Liver (tissue), 10 donors: ENCODE measurements at places on chromosomes 4 and X. TPM values are rescaled to one million over a fixed set of nuclear protein-coding genes. Genes with fewer than 3 reads are reported as not detected.

- DNase-seq, result no peak
- H3K27me3 ChIP-seq, result no peaks in the 10 kb centered on the region
- no peak overlapping the region for H3K27ac ChIP-seq
- H3K36me3 ChIP-seq, result no peaks in the 10 kb centered on the region
- no peaks in the 10 kb centered on the region for H3K4me1 ChIP-seq
- no peak overlapping the region for H3K4me3 ChIP-seq
These were observed 542 bp upstream of the KLF8 start for GRCh38 chrX:56231537-56232090.

GRCh38 chr4:185570727-185571126 is 35.4 kb upstream of the PDLIM3 start:
- no peak overlapping the region for H3K4me3 ChIP-seq
- H3K27ac ChIP-seq, result no peak overlapping the region
- no peaks in the 10 kb centered on the region for H3K36me3 ChIP-seq
- DNase-seq, result no peak
- H3K27me3 ChIP-seq, result no peaks in the 10 kb centered on the region
- H3K4me1 ChIP-seq, result no peaks in the 10 kb centered on the region

GRCh38 chrX:129958814-129959492 is 23.5 kb upstream of the BCORL1 start:
- no peak overlapping the region for H3K27ac ChIP-seq
- no peaks in the 10 kb centered on the region for H3K36me3 ChIP-seq
- H3K27me3 ChIP-seq, result no peaks in the 10 kb centered on the region
- no peak overlapping the region for H3K4me3 ChIP-seq
- no peak for DNase-seq
- peaks cover 5% of the 10 kb centered on the region for H3K4me1 ChIP-seq

DNA sequence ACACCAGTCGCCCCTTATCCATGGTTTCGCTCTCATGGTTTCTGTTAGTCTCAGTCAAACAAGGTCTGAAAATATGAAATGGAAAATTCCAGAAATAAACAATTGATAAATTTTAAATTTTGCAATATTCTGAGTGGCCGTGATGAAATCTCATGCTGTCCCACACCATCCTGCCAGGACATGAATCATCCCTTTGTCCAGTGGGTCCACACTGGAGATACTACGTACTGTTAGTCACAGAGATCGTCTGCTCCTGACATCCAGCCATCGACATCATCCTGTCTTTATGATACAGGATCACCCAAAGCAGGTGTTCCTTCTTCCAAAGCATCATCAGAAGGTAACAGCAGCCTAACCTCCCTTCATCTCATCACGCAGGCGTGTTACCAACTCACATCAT is 76.5 kb upstream of the MSX1 start:
- no peaks in the 10 kb centered on the region for H3K4me1 ChIP-seq
- DNase-seq, result no peak
- no peak overlapping the region for H3K4me3 ChIP-seq
- no peaks in the 10 kb centered on the region for H3K27me3 ChIP-seq
- H3K27ac ChIP-seq, result no peak overlapping the region
- no peaks in the 10 kb centered on the region for H3K36me3 ChIP-seq

DNA sequence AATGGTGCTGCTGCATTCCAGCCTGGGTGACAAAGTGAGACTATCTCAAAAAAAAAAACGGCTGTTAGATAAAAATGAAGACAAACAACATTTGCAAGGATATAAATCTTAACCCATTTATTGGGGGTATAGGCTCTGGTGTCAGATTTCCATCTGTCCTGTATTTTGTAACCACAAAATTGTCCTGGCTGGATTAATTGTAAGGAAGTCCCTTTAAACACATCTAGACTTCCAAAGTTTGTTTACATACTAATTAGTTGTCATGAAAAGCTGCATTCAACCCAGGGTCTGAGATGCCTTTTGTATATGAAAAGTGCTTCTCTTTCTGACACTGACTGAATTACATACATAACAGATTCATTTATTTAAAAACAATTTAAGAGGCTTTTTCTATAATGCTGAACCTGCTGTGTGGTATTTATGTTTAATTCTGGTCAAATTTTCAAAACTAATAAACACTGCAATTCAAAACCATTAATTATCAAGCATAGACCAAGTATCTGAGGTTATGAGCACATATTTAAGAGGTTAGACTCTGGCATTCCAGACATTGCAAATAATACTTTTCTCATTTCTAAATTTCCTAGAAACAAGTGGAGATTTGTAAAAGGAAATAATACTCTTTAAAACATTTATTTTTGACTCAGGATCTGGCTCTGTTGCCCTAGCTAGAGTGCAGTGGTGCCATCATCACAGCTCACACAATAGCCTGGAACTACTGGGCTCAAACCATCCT is 17.5 kb upstream of the UGDH start:
- DNase-seq, result no peak
- H3K36me3 ChIP-seq, result peaks cover 3% of the 10 kb centered on the region
- H3K27me3 ChIP-seq, result no peaks in the 10 kb centered on the region
- no peak overlapping the region for H3K4me3 ChIP-seq

- no peak overlapping the region for H3K27ac ChIP-seq
- no peak overlapping the region for H3K4me3 ChIP-seq
- H3K36me3 ChIP-seq, result no peaks in the 10 kb centered on the region
- no peak for DNase-seq
- H3K4me1 ChIP-seq, result no peaks in the 10 kb centered on the region
These were observed 133.3 kb downstream of the COL25A1 start for GRCh38 chr4:109169170-109169569.

DNA sequence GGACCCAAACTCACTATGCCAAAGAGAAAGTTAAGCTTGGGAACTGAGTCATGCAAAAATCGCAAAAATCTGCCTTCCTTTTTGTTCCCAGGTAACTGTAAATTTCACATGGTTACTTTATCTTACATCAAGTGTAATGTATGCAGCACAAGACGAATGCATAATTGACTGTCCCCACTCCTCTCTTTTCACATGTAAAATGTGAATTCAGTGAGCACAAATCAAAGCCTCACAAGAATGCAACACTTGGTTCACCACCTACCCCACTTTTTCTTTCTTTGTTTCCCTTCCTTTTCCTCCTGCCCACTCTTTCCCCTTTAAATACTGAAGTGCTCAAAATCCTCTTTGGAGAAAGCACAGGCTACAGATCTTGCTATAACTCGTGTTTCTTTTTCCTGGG is 53.2 kb downstream of the MAGED4B start:
- H3K4me1 ChIP-seq, result no peaks in the 10 kb centered on the region
- no peak overlapping the region for H3K4me3 ChIP-seq
- no peaks in the 10 kb centered on the region for H3K27me3 ChIP-seq
- no peaks in the 10 kb centered on the region for H3K36me3 ChIP-seq
- H3K27ac ChIP-seq, result no peak overlapping the region

DNA sequence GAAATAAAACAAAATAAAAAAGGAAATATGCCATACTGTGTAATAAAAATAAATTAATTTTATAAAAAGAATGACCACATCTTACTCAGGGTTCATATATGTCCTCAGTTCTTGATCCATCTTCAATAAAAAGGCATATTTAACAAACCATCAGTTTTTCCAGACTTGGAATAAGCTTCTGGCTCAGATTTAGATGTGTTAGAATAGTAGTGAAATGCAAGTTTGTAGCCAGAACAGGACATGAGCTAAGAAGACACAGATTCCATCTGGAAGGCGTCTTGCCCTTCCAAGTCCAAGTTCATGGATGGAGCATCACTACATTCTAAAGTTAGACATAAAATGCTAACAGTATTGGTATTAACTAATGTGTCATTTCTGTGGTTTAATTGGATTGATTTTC is 10.3 kb upstream of the LSM6 start:
- H3K4me3 ChIP-seq, result no peak overlapping the region
- no peaks in the 10 kb centered on the region for H3K27me3 ChIP-seq
- DNase-seq, result no peak
- no peaks in the 10 kb centered on the region for H3K4me1 ChIP-seq
- no peaks in the 10 kb centered on the region for H3K36me3 ChIP-seq
- no peak overlapping the region for H3K27ac ChIP-seq

DNA sequence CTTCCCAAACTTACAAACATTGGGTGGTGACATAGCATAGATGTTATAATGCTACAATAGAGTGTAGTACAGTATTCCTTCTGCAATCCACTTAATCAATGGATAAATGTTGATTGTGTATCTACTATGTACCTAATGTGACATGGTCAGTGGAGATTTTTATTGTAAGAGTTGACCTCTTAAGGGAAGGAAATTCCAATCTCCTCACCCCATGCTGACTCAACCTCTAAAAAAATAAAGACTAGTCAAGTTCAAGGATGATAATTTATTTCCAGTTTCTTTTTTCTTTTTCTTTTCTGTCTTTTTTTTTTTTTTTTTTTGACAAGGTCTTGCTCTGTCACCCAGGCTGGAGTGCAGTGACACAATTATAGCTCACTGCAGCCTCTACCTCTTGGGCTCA is 206.5 kb upstream of the STS start:
- H3K27ac ChIP-seq, result no peak overlapping the region
- DNase-seq, result no peak
- no peaks in the 10 kb centered on the region for H3K4me1 ChIP-seq
- H3K4me3 ChIP-seq, result no peak overlapping the region
- no peaks in the 10 kb centered on the region for H3K36me3 ChIP-seq

Gene NUDT11
- 0.56 TPM for total RNA-seq

DNA sequence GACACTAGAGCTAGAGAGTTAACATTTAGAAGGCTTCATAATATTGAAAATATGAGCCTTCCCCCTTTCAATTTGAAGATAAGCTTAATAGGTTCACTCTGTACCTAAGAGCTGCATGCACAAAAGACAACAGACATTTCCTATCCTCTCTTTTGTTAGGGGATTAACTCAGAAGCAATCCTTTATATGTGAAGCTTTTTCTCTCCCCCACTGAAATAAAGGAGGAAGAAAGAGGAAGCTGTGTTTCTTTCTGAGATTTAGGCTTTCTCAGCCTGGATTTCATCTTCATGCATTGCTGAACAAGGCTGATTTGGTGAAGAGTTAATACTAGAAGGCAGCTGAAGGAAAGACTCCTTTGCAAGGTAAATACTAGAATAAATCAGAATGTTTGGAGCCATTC is 21.0 kb upstream of the CABS1 start:
- H3K4me3 ChIP-seq, result no peak overlapping the region
- H3K27me3 ChIP-seq, result no peaks in the 10 kb centered on the region
- H3K36me3 ChIP-seq, result no peaks in the 10 kb centered on the region
- DNase-seq, result no peak
- H3K4me1 ChIP-seq, result no peaks in the 10 kb centered on the region

DNA sequence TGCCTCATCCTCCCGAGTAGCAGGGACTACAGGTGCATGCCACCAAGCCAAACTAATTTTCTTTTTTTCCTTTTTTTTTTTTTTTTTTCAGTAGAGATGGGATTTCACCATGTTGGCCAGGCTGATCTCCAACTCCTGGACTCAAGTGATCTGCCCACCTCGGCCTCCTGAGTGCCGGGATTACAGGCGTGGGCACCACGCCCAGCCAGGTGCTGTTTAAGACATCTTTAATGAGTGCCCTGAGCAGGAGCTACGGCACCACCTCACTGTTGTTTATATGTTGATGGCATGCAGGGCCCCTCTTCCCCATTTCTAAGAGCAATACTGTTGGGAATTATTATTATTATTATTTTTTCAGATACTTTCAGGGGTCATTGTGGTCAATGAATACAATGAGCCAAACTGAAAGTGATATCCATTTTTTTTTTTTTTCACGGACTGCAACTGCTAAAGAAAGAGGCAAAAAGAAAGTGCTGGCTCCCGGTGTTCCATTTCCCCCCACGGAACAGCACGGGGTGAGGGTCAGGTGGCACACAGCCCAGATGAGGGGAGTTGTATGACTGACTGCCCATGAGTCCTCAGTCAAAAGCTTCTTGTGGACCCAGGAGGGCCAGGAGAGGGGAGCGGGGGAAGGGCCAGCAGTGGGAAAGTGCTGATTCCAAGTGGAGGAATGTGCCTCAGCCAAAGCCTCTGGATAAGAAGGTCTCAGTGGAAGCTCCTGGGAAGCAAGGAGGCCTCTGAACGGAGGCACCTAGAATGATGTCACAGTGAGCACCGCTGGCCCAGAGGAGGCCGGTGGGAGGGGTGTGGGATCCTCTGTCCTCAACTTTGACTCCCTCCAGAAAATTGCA is 101.8 kb upstream of the HPF1 start:
- H3K27me3 ChIP-seq, result no peaks in the 10 kb centered on the region
- H3K27ac ChIP-seq, result no peak overlapping the region
- no peak overlapping the region for H3K4me3 ChIP-seq
- H3K36me3 ChIP-seq, result no peaks in the 10 kb centered on the region
- DNase-seq, result no peak
- no peaks in the 10 kb centered on the region for H3K4me1 ChIP-seq

GRCh38 chrX:1592470-1593142 is 1.2 kb downstream of the AKAP17A start:
- peaks cover 33% of the 10 kb centered on the region for H3K36me3 ChIP-seq
- H3K4me1 ChIP-seq, result peaks cover 8% of the 10 kb centered on the region
- DNase-seq, result peak; percentile 63
- H3K4me3 ChIP-seq, result peak overlapping the region; percentile 87
- no peaks in the 10 kb centered on the region for H3K27me3 ChIP-seq

- no peaks in the 10 kb centered on the region for H3K27me3 ChIP-seq
- no peak overlapping the region for H3K4me3 ChIP-seq
- no peak overlapping the region for H3K27ac ChIP-seq
- H3K36me3 ChIP-seq, result no peaks in the 10 kb centered on the region
- DNase-seq, result no peak
These were observed 354.9 kb downstream of the GPAT3 start for GRCh38 chr4:83890816-83891215.

Gene ADH7
- total RNA-seq, result not detected

Gene TREX2
- total RNA-seq, result 1.3 TPM

DNA sequence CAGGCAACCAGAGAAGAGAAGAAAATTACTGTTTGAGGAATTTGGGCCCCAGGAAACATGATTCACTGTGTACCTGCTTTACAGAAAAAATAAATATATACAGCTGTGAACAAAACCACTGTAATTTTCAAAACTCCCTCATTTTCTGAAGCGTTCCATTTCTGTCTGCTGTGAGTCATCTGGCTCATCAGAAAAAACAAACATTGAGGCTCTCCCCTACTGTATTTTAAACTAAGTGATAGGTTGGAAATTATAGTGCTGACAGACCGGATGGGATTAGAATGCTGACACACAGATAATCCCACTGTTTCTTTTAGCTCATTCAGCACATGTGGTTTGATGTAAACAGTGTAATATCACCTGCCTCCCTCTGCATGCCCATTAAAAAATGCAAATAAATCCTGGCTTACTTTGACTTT is 847.0 kb downstream of the TRIML1 start:
- no peak overlapping the region for H3K27ac ChIP-seq
- no peak overlapping the region for H3K4me3 ChIP-seq
- H3K4me1 ChIP-seq, result no peaks in the 10 kb centered on the region
- DNase-seq, result no peak

Gene MAGEA9B
- not detected for total RNA-seq

DNA sequence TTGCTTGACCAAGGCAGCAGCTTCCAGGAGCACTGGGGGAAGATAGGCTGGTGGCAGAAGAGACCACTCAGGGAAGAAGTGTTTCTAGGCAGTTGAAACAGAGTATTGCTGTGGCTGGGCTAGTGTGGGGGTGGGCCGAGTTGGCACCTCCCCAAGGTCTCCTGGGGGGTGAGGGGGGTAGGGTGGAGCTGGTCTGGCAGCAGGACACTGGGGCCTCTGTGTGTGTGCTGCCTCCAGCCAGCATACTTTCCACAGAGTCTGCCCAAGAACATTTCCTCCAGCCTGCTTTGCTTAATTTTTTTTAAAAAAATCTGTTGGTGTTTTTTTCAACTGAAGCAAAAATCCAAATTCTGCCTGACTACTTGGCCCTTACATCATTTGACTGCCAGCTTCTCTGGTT is 4.0 kb downstream of the ITIH6 start:
- H3K27ac ChIP-seq, result no peak overlapping the region
- H3K4me3 ChIP-seq, result no peak overlapping the region
- no peaks in the 10 kb centered on the region for H3K4me1 ChIP-seq
- H3K36me3 ChIP-seq, result no peaks in the 10 kb centered on the region

Gene MAGEA8
- total RNA-seq, result not detected
